ENCODE measurements at places on chromosomes 2 and 18.

DNA sequence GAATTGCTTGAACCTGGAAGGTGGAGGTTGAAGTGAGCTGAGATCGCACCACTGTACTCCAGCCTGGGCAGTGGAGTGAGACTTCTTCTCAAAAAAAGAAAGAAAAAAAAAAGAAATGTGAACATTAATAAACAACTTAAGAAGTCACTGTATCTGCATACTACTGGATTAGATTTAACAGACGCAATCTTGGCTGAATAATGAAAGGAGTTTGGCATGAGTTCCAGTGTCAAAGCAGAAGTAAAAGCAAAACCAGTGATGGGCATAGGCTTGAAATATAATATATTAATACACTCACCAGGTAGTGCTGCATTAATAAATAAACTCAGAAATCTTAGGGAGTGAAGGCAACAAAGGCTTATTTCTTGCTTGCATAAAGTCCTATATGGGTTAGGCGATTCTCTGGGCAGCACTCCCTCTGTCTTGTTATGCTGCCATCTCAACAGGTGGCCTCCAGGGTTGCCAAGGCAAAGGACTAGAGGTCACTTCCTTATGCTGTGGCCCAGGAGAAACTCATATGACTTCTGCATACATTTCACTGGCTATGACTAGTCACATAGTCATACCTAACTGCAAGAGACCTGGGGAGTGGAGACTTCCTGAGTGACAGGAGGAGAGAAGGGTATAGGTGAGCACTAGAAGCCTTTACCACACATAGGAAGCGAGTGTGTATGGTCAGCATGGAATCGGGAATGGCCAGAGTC is 296.2 kb upstream of the SPRED2 start:
- no peak for DNase-seq

DNA sequence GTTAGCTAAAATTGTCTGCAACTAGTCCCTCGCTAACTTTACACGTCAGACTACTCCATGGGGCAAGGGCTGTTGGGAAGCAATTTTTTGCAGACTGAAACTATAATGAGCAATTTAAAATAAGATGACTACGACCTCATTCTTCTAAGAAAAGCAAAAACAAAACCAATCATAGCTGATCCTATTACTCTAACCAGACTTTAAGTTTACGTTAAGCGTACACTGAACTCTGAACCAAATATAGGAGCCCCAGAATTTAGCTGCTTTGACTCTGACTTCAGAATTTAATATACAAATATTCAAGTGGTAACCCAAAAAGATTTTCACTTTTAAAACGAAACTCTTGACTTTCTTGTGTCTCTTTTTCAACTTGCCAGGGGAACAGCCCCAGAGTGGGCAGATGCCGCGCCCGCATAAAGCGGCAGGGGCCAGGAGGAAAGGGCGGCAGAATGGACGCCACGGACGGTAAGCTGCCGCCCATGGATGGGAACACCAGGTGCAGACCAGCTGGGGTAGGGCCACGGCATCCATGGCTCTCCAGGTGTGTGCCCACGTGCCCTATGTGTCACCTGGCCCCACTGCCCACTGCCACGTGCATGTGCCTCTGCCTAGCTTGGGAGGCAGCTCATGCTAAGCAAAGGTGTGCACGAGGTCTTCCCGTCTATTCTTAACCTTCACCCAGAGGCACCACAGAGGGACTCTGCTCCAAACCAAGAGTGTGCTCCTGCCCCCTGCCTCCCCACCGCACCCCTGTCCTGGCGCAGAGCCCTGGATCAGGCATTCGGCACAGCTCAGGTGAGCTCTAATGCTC is 217.6 kb downstream of the HDAC4 start:
- DNase-seq, result no peak

DNA sequence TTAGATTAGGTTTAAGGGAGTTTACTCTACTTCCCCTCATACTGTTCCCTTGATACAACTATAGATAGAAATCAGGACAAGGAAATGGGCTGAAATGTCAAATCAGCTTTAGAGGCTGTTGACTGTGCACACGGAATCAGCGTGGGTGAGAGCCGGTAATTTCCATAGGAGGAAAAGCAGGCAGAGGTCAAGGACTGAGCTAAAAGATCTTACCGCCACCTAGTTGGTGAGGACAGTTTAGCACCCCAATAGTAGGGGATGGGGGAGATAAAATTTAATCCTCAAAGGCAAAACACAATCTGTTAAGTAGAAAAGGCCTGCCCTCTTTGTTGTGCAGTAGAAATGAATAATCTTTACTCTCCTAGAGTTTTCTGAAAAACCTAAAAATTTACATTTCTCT is 1154.5 kb upstream of the CHAC2 start:
- DNase-seq, result no peak

DNA sequence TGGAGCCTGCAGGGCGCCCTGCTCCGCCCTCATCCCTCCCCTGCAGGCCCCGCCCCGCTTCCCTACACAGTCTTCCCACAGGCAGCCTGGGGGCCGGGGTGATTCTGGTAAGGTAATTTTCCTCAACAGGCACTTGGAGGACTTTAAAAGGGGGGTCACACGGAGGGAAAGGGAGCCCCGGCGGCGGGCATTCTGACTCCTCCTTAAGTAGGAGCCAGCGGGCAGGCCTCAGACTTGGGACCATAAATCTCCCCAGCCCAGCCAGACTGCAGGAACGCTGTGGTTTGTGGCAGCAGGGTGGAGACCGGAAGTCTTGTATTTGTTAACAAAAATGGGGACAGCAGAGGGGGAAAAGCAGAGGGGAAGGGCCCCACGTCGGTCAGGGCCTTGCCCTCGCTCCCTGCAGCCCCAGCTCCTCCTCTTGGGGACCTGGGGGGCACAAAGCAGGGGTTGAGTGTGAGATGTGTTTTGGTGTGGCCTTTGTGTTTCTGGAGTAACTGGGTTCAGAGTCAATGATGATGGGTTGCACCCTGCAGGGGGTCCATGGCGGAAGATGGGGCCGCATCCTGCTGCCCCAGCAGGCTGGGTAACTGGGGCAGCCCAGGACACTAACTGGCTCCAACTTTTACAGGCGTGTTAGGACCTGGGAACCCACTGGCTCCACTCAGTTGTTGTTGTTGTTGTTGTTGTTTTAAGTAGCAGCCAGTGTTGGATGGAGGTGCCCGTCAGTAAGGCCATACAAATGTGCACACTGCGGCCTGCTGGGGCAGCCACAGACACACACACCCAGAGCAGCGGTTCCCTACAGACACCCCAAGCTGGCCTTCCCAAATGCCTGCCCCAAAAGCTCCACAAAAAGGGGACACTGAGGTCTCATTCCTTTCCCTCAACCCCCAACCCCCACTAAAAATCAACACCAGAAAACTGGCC is 27.7 kb downstream of the SMAD7 start:
- peak; percentile 79 for DNase-seq

DNA sequence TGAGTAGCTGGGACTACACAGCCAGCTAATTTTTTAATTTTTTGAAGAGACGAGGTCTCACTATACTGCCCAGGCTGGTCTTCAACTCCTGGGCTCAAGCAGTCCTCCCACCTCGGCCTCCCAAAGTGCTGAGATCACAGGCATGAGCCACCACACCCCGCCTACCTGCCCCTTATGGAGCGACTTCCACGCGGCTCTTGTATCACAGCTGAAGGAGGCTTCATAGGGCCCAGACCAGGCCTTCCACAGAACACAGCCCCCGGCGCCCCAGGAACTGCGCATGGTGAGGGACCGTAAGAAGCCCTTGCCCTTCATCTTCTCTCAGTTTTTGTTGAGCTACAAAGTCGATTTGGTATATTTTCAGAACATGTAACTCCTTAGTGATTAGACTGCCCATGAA is 220.3 kb downstream of the KLHL29 start:
- no peak for DNase-seq

- no peak for DNase-seq
Measured at GRCh38 chr2:230925879-230926765, 1.1 kb upstream of the GPR55 start.

GRCh38 chr2:113088213-113088992 is 20.6 kb downstream of the IL1F10 start:
- DNase-seq, result no peak

GRCh38 chr2:140695155-140695554 is 1435.7 kb downstream of the LRP1B start:
- DNase-seq, result no peak

- DNase-seq, result no peak
Measured at GRCh38 chr2:158174495-158174894, 72.8 kb downstream of the UPP2 start.

- DNase-seq, result no peak
Measured at GRCh38 chr18:25223211-25223610, 128.8 kb downstream of the ZNF521 start.

DNA sequence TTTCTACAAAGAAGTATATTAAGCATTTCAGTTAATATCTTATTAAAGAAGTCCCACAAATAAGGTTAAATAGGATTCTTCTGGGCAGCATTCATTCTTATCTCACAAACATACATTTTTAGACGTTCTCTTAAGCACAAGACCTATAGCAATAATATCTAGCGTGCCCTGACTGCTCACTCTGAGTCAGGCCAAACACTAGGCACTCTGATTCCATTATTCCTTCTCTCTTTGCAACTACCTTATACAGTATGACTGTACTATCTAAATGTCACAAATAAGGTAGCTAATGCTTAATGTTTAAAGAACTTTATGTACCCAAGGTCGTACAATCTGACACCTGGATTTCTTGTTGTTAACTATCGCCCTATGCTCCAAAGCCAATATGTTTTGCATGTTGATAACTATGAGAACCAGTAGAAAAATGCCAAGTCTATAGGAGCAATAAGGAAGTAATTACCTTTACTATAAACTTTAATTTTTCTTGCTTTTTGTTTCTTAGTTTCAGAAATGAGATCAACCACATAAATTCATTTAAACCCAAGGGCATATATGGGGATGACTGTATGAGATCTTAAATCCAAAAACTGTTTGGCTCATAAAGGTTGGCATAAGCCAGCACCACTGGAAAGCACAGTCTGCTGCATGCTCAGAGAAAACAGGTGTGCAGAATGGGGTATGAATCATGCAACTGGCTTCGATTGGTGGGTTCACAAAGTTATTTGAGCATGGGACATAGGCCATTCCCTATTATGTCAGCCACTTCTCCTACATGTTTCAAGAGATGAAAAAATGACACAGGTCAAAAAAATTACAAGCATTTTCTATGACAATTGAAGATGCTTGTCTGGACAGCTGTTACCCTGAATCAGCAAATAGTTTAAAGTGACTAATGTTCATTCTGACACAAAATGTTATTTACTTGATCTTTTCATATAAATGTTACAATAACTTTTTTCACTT is 352.0 kb downstream of the IRS1 start:
- DNase-seq, result no peak

DNA sequence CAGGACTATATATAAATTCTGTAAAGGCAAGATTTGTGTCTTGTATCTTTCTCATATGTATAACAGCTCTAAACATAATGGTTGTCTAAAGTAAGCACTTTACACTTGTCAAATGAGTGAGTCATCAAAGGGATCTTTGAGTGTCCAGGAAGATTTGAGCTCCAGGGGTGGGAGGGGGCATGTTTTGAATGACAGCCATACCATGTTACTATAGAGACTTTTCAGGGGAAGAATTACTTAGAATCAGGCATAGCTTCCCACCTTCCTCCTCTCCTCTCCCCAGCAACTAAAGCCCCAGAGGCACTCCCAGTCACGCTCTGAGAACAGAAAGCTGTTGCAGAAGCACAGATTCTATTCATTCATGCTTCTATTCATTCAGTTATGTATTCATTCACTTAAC is 65.8 kb upstream of the ALK start:
- no peak for DNase-seq

DNA sequence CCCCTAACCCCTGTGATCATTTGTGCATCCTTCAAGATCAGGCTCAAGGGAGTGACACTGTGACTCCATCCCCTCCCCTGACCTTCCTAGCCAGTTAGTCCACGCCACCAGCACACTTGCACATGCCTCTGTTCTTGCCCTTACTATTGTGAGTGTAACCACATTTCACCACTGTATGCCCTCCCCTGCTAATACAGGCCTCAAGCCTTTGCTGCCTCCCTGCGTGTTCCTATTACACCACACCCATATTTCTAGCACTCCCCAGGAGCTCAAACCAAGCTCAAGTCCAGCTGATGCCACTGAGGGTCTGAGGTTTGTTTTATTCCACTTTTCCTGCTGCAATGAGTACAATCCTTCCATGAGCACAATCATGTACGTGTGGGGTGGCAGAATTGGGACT is 288.9 kb upstream of the FBXO11 start:
- no peak for DNase-seq

DNA sequence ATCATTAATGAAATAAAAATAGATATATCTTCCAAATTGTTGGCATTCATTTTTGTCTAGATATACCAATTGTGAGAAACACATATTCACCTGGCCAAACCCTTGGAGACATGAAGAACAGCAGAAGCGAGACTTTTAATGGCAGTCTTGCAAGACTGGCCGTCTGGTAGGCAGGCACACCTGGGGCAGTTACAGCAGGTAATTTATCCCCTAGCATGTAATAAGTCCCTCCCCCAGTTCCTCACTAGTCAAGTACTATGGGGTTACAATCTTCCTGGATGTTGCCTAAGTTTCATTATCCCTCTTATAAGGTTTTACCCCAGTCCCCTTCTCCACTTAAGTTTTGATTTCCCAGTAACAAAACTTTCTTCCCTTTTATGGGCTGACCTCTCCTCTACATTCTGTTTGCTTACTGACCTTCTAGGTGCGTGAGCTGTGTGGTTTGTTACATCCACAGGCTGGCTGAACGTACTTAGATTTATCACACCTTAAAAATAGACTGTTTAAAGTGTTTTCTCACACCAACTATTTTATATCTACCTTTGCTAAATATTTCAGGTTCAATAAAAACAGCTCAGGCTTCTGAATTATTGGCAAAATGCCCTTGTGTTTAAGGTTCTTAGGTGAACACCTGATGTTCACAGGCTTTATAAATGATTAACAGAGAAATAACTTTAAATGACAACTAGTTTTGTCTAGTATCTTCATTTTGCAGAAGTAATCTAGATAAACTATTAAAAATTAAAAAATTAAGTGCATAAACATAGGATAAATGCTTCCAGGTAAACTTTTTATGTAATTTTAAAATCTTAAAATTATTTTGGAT is 365.0 kb upstream of the TFPI start:
- no peak for DNase-seq
